ENCODE measurements at places on chromosomes 11 and 22.
A peak's percentile ranks its signal among the peaks of the same experiment; 100 is the strongest.

- no peak for DNase-seq
These were observed 2.2 kb upstream of the VWCE start for GRCh38 chr11:61297341-61297740.

DNA sequence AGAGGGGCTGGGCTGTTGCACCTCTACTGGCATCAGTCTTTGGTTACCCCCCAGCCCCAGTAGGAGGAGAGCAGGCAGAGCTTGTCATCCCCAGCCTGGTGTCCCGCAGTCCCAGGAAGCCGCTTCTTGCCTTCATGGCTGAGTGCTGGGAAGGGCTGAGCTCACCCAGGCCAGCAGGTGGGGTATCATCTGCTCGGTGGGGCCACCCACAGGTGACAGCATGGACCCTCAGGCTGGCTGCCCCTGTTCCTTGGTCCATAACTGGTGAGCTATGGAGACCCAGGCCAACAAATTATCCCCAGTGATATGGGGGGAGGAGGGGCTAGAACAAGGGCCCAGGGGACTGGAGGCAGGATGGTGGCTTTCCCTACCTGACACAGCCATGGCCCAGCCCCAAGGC is 6.5 kb upstream of the RHOD start:
- DNase-seq = no peak

DNA sequence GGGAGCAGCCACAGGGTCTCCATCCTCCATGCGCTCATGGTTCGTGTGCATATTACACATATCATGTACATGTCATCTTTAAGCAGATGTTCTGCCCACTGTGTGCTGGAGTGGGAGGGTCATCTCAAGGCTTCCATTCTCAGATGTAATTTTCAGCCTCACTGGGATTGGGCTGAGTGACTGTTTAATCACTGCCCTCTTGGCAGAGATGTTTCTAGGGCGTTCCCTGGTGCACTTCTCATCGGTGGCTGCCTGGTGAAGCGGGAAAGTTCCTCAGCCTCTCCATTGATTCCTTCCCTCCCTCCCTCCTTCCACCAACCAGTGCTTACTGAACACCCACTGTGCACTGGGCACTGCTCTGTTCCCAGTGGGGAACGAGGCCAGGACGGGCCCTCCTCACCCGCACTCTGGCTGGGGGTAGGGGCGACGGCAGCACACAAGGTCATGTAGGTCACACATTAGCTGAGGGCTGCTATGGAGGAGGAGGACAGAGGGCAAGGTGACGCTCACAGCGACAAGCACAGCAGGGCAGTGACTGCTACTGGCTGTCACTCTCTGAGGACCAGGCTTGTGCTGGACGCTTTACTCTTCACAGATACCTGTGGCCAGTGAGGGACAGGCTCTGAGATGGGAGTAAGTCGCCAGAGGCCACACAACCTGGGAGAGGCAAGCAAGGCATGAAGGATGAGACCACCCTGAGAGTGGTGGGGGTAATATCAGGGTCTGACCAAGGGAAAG is 22.9 kb downstream of the GNAZ start:
- DNase-seq = no peak

DNA sequence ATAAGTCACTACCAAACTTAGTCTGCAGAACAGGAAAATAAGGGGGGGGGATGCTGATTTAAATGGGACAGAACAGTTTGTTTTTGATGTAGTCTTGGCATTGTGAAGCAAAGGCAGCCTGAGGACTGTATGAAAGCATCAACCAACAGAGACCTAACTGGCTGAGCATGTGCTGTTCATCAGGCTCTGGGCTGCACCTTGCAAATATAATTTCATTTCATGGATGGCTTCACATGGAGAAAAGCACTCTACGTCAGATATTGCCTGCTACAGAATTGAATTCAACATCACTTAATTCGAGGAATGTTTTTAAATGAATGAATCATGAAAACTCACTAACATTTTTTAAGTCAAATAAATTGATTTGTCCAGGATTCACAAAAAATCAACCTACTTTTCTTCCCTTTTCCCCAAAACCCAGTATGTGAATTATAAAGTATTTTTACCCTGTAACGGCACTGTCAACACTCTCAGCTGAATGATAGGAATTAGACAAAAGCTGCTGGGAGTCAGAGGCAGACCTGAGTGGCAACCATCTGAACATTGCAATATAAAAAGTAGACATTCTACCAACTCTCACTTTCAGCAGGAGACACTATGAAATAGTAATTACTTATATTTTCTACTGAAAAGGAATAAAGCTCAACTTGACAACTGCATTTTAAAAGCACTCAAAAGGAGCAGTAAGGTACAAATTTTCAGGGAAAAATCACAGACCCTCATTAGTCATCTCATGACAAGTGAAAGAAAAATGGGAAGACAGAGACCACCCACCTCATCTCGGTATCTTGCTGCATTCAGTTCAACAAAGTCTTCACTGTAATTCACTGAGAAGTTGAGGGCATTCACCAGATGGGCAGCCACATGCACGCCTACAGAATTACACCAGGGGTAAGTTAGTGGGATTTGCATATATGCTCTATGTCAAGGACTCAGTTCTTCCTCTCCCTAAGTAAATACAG is 47.5 kb downstream of the NOX4 start:
- no peak for DNase-seq

DNA sequence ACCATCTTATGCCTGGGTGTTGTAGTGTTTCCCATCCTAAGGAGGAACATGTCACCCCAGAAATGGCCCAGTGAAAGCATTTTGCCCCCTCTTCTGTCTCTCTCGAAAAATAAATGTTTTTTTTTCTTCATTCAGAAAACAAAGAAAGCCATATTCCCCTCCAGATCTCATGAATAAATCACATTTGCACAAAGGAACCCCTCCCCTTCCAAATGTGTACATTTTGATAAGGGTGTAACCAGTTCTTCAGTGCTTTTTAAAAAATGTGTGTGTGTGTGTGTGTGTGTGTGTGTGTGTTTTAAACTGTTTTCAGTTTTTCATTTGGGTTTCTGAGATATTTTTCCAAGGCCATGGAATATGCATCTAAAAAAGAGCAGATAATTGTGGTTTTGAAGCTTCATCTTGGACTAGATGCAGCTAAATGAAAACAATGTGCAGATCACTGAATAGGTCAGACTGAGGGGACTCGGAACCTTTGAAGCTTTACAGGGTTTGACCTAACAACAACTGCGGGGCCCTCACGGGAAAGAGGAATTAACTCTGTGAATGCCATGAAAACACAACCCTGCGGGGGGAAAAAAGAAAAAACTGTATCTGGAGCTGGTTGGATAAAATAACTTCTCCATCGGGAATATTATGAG is 76.4 kb downstream of the YAP1 start:
- no peak for DNase-seq

GRCh38 chr11:117456027-117456720 is 128.5 kb downstream of the CEP164 start:
- no peak for DNase-seq

GRCh38 chr22:43205261-43205691 is 18.3 kb upstream of the TTLL12 start:
- DNase-seq = peak; percentile 43

DNA sequence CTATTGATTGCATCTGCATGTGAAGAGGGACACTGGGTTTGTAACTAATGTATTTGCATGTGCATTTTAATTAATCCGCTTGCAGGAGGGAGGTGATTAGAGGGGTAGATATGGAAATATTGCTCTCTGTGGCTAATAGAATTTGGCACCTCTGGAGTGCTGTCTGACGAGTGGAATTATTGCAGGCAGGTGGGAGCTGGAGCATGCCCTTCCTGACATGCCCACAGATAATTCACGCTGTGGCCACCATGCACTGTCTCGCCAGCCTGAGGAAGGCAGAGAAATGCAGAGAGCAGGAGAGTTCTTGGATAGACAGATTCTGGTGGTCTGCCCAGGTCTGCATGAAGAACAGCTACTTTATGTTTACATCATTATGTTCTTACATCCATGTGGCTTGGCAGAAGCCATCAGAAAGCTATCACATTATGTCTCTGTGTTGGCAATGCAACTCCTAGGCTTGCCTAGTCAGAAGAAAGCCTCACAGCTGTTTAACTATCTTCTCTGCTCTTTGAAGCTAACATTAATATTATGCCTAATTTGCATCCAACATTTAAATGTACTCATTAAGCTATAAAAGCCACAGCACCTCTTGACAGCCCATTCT is 89.4 kb upstream of the DRD2 start:
- no peak for DNase-seq

DNA sequence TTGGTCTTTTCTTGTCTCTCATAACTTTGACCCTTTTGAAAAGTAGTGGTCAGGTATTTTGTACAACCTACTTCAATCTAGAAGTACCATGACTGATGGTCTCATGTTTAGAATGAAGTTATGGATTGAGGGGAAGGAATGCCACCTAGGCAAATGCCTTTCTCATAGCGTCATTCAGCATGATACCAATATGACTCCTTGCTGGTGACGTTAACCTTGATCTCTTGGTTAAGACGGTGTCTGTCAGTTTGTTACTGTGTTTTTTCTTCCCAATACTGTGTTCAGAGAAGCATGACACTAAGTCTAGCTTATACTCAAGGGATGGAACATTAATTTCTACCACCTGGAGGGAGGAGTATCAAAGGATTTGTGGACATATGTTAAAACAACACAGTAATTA is 130.9 kb downstream of the KIF18A start:
- no peak for DNase-seq
